ENCODE measurements at places on chromosomes 11 and 22.

DNA sequence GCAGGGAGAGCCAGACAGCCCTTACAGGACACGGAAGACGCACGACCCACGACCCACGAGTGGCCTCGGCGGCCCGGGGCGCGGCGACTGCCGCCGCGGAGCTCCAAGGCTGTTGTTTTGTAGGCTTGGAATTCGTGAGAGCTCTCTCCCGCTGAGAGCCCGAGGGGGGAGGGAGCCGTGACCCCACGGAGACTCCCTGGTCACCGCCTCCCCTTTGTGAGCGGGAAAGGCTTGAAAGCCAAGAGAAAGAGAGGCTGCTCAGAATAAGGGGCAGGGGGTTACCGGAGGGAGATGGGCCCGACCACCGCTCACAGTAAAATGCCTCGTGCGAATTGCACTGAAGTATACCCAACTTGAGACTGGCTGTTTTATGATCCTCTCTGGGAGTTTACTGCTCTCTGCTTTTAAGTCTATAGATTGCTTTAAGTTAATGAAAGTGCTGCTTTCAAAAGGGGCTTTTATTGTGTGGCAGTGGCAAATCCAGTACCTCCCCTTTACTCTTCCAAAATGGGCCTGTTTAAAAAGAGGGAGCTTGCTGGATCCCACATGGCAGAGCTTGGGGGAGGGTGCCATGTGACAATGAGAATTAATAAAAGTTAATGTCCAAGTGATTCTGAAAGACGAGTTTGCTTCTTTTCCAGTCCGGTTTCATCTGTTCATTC, 2.9 kb downstream of the PKNOX2 start:
- no peak for DNase-seq

DNA sequence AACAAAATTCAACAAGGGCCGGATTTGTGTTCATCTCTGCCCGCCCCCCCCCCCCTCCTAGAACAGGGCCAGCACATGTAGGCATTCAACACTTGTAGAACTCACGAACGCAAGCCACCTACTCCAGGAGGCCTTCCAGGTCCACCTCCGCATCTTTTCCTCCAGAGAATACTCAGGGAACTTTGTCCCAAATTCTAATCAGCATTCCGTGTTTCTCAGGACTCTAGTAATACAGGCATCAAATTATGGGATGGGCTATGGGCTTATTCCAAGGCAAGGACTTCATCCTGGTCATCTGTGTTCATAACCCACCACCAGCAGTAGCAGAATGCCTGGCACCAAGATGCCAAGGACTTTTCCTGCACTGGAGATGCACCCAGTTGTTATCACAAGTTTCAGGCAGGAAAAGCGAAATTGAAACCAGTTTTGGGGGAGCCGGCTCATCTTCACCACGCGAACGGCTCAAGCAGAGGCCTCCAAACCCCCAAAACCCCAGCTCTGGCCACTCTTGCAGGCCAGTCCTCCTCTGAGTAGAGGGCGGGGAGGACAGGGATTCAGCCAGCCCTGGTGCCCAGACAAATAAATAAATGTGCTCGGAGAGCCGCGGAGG, 462 bp downstream of the UBE2L6 start:
- peak; percentile 62 for DNase-seq

- DNase-seq: no peak
Observed at GRCh38 chr11:119782739-119783072, 53.7 kb upstream of the NECTIN1 start.

- no peak for DNase-seq
Observed at GRCh38 chr22:43448048-43448447, 36.2 kb downstream of the MPPED1 start.

DNA sequence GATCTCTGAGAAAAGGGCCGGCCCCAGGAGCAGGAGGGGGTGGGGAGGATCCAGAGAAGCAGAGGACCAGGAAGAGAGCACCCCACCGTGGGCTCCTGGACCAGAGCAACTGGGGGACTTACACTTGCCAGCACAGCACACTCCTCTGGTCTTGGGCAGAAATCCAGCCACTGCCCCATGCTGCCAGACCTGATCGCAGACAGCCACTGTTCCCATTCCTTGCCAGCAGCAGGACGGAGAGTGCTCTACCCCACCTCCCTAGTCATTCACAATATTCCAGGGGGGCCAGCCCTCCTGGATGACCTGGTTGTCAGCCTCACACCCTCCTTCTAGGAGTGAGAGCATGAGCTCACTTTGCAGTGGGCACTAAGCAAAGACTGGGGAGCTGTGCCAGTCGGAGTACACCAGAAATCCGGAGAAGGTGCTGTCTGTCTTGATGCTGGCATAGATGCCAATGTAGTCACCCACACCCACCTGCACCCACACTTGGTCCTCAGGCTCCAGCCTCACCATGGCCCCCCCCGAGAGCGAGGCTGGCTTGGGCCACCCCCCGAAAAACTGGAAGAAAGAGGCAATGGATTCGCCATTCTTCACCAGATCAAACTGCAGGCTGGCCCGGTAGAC, 1.6 kb downstream of the C1QTNF5 start:
- no peak for DNase-seq

GRCh38 chr22:45336971-45337431, 27.3 kb downstream of the FAM118A start:
- no peak for DNase-seq

- DNase-seq: no peak
Observed at GRCh38 chr11:122933416-122933815, 48.2 kb downstream of the BSX start.

- DNase-seq: no peak
Observed at GRCh38 chr11:70250876-70251658, 19.4 kb upstream of the PPFIA1 start.

DNA sequence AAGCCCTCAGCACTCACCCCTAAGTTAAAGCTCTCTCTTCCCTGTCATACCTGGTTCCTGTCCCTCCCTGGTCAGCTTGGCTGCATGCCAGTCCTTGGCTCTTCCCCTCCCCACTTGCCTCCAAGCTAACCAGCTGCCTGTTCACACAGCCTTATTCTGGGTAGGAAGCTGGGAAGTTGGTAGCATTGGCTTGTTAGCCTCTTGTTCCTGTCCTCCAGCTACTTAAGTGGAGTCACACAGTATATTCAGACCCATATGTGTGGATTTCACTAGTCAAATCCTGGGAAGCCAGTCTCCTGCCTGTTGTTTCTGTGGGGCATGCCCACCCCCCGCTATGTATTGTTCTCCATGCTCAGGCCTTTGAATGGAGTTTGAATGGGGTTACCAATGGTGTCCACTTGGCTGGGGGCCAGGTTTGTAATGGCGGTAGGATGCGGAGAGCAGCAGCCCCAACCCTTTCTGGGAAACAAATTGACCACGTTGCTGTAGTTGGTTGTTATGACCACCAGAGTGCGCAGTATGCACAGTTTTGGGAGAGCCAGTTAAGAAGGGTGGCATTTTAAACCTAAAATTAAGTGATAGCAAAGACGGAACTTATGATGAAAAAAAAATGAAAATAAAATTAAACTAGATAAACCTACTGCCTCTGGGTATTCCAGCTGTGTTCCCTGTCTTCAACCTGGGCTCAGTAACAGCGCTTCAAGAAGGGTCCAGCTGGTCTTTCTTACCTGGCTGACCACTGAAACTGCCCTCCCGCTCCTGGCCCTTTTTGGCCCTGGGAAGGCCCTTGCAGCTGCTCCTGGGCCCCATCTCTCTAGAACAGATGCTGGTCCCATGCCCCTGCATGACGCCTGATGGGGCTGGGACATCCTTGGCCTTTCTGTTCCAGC, 10.7 kb upstream of the RPS3 start:
- DNase-seq: peak; percentile 51

GRCh38 chr11:65595543-65596281, at the start of gene KCNK7:
Gene KCNK7 (minus strand): TSS chr11:65595800. CDS start chr11:65595772, 28 bp downstream.
- no peak for DNase-seq

- DNase-seq: no peak
Observed at GRCh38 chr11:115643549-115644270, 139.5 kb upstream of the CADM1 start.

GRCh38 chr11:46259971-46260560, 17.4 kb upstream of the CREB3L1 start:
- no peak for DNase-seq

DNA sequence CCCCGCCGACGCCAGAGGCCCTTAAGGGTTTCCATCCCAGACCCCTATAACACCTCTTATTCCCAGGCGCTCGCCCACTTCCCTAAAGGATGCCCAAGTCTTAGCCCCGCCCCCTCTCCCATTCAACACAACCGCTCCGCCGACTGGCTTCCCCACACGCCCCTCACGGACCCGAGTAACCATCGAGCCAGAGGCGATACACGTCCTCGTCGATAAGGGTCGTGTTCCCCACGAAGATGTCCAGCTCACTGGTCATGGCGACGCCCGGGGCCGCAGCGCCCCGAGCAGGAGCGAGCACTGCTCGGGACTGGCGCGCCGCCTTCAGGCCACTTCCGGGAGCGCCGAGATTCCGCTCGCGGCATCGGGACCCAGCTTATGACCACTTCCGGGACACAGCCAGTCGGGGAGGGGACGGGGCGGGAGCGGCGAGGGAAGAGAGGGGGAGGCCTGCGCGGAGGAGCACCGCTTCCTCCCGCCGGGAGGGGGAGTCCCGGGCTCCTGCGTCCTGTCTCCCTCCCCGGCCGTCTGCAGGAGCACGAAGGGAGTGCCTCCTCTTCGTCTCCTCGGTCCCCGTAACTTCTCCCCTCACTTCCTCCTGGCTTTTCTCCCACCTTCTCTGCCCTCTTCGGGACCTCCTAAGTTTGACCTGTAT, at the start of gene FIBP:
FIBP (minus strand) TSS at position 309 of the 652 bp plus-strand sequence; CDS start at position 256, 53 bp downstream.
- DNase-seq: peak; percentile 90

DNA sequence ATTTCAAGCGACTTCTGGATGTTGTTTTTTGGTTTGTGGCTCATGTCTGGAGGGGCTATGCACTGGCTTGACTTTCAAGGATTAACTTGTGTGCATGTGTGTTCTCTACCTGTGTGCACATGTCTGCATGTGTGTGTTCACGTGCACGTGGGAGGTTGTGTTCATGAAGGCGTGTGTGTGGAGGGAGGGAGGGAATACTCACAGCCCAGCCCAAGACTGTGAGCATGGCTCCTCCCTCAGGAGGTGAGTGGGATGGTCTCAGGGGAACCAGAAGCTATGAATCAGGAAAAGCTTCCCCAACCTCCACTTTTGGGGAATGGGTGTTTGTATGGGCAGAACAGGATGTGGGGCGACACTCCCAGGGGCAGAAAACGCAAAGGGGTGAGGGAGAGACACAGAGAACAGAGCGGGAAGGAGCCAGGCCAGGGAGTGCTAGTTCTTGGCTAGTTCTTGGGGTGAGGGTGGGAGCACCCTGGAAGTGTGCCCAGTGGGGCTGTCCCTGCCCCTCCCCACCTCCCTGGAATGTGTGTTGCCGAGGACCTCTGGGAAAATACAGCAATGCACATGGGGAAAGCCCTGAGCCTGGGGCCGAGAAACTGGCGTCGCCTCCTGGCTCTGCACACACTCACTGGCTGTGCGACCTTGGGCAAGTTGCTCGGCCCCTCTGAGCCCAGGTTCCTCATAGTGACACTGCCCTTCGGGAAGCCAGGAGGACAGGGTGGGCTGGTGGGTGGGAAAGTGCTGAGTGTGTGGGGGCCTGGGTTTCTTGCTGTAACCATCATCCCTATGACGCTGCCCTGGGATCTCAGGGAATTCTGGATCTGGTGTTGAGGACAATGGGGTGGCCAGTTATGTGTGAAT, 16.9 kb upstream of the ALX4 start:
- DNase-seq: no peak

DNA sequence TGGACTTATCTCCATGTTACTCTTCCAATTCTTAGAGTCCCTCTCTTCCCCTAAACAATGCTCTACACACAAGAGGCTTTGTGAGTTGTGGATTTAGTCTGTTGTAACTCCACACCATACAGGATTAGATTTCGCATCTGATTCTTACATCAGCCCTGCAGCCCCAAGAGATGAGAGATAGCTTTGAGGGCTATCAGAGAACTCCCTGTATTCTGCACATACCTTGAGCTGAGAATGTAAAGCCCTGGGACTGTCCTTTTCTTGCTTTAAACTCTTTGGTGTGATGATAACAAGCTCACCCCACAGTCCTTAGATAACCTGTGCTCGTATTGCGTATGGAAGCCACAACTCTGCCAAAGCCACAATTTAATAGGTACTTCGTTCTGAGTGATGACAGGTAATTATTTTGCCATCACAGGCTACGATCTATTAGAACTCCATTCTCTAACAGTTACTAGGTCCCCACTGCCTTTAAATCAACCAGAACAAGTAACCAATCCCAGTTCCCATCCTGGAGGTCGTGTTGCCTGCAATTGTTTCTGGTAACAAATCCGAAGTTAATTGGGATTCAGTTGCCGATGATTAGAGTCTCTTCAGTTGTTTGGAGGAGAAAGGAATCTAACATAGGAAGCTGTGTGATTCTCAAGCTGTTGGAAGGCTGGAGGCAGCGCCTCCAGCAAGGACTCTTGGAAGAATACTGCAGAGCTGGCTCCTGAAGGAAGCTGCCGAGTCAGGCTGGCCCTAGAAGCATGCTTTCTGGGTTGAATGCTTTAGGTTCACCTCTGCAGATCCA, 1.3 kb upstream of the PARVG start:
- no peak for DNase-seq

DNA sequence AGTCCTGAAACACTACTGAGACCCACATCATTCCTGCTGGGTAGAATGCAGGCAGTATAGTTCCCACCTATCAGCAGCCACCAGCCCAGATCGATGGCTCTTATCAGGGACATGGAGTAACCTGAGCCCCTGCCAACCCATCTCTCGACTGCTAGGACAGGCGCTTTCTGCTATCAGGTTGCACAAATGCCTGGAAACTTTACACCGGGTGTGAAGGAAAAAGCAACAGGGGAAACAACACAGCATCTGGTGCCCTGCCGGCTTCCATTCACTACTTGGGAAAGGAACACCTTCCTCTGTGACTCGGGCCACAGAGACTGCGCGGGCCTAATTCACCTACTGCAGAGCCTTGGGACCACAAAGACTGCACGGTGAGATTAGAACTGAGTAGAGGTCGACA, 18.5 kb downstream of the RBFOX2 start:
- no peak for DNase-seq

DNA sequence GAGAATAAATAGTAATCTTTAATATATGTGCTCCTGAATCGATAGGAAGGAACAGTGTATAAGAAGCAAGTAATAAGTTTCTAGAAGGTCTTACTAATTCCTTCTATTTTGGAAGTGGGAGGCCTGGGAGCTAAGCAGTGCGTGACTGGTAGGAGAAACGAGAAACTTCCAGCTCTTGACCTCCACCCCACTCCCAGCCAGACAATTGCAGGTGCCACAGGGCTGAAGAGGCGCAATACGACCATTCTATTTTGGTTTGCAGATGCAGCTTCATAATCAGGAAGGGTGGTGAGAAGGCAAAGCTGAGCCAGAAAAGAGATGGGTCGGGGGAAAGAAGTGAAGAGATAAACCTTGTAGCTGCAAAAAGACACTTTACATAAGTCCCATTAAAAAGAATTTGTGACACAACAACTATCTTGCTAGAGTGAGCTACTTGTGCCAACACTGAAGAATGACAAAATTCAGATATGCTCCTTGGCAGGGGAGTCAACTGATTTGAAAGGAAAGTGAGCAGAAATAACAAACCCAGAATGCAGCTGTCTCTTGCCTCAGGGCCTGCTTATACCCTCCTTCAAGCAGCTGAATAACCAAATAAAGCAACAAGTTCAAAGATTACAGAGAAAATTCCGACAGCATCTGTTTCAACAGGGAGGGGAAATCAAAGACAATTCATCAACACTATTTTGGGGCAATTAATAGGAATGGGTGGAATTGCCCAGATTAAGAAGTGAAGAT, 35.1 kb downstream of the GRIA4 start:
- no peak for DNase-seq

GRCh38 chr22:46106279-46107022, 43.9 kb upstream of the PPARA start:
- no peak for DNase-seq

GRCh38 chr11:33787076-33787475, 12.8 kb upstream of the FBXO3 start:
- no peak for DNase-seq

Data from CD8-positive, alpha-beta memory T cell (primary cell).